Activated B cell treated with CpG ODN at 0.5 μM for 24 hours (primary cell): ENCODE measurements at places on chromosomes 6 and 20. TPM values are rescaled to one million over a fixed set of nuclear protein-coding genes. Genes with fewer than 3 reads are reported as not detected.

DNA sequence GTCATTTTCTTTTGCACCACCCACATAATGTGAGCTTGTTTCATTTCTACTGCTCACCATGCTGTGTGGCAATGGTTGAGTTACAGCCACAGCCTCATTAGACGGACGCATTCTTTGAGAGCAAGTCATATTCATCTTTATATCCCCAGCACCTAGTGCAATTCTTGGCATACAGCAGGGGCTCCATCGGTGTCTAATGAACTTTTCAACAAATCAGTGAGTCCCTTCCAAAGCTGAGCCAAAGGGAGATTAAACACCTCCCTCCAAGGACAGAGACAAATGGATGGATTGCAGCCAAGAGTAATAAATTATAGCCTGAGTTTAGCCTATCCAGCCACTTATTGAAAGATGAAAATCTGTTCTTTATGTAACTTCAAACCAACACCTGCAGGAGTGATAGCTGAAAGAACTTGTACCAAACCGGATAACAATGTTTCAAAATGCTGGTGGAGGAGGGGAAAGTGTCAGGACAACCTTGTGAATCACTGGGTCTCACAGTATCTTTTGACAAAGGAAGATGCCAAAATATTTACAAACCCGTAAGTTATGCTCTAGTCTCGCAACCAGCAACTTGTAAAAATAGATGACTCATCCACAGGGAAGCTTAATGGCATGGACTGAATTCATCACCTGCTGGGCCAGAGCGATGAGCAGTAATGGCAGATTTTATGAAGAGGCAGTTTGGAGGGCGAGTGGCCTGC lies 139.0 kb downstream of the PXDC1 start:
- H3K27ac ChIP-seq, result no peak overlapping the region
- H3K4me1 ChIP-seq, result no peaks in the 10 kb centered on the region
- no peaks in the 10 kb centered on the region for H3K36me3 ChIP-seq
- no peak for DNase-seq

- H3K27me3 ChIP-seq, result no peaks in the 10 kb centered on the region
- H3K4me3 ChIP-seq, result peak overlapping the region; percentile 87
- DNase-seq, result no peak
- peaks cover 8% of the 10 kb centered on the region for H3K36me3 ChIP-seq
- peak overlapping the region; percentile 92 for H3K27ac ChIP-seq
Observed at GRCh38 chr6:156687789-156688619, 89.2 kb upstream of the ARID1B start.

GRCh38 chr6:143784316-143784715 lies 58.8 kb upstream of the LTV1 start:
- no peak overlapping the region for H3K27ac ChIP-seq
- H3K4me3 ChIP-seq, result no peak overlapping the region
- H3K36me3 ChIP-seq, result peaks cover 20% of the 10 kb centered on the region
- no peaks in the 10 kb centered on the region for H3K4me1 ChIP-seq
- H3K27me3 ChIP-seq, result no peaks in the 10 kb centered on the region

- no peak overlapping the region for H3K27ac ChIP-seq
- peaks cover 3% of the 10 kb centered on the region for H3K4me1 ChIP-seq
- no peak overlapping the region for H3K4me3 ChIP-seq
- no peak for DNase-seq
- H3K36me3 ChIP-seq, result no peaks in the 10 kb centered on the region
Observed at GRCh38 chr20:44087051-44087856, 99.7 kb downstream of the JPH2 start.

DNA sequence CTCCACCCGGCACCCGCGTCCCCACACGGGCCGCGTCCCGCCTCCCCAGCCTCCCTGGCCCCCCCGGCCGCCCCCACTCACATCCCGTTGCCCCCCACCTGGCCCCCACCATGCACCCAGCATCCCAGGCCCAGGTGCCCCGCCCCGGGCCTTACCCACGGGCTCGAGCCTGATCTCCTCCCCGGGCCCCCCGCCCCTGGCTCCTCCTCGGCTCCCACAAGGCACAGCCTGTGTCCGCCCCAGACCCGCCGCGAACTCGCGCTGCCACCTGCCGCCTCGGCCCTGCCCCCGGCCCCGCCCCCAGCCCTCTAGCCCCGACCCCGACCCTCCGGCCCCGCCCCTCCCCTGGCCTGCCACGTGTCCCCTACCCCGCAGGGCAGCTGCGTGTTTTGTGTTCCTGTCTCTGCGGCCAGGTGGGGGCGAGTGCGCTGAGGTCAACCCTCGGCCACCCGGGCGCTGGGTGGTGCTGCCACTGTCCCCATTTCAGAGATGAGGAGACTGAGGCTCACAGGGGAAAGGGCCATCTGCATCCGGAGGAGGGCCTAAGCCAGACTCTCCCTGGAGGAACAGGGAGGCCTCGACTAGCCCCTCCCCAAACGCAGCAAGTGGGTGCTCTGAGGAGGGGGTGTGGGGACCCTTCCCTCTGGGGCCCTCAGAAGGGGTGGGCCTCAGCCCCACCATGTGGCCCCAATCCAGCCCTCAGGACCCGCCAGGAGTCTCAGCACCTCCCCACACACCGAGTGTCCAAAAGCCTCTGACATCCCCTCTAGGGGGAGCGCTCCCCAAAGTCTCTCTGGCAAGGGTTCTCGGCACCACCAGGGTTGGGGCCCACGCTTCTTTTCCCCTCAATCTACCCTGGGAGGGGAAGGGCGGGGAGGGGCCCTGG lies 99.8 kb downstream of the TAF4 start:
- no peak overlapping the region for H3K27ac ChIP-seq
- H3K4me1 ChIP-seq, result no peaks in the 10 kb centered on the region
- no peak overlapping the region for H3K4me3 ChIP-seq
- no peak for DNase-seq
- no peaks in the 10 kb centered on the region for H3K36me3 ChIP-seq

- H3K36me3 ChIP-seq, result no peaks in the 10 kb centered on the region
- H3K4me1 ChIP-seq, result no peaks in the 10 kb centered on the region
- no peak overlapping the region for H3K4me3 ChIP-seq
- H3K27me3 ChIP-seq, result no peaks in the 10 kb centered on the region
- no peak for DNase-seq
Observed at GRCh38 chr6:44606504-44606903, 219.0 kb downstream of the CDC5L start.

DNA sequence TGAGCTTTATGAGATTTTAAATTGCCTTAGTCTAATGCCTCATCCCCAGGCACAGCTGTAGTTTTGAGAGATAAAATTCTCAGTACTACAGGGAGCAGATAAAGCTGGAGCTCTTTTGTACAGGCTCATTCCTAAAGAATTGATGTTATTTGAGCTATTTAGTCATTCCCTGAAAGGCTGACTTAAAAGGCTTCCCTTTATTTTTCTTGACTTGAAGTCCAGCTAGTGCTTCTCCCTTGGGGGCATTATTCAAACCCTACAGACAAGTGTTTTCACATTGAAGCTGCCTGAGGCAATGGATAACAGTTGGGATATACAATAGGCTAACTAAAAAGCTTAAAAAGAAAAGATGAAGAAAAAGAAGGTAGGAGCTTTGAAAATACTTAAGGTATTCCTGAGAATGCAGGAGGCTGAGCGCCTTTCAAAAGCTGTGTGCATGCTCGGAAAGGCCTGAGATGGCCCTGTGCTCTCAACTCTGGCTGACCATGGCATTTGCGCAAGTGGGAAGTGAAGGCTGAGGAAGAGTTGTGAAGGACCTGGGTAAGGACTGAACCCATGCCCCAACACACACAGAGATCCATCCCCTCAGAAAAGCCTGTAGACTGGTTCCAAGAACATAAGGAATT lies 315.1 kb downstream of the SMOC2 start:
- H3K27ac ChIP-seq, result no peak overlapping the region
- no peaks in the 10 kb centered on the region for H3K4me1 ChIP-seq
- no peaks in the 10 kb centered on the region for H3K36me3 ChIP-seq

GRCh38 chr20:12949429-12949980 lies 59.3 kb upstream of the SPTLC3 start:
- H3K27ac ChIP-seq, result no peak overlapping the region
- no peaks in the 10 kb centered on the region for H3K27me3 ChIP-seq
- H3K4me1 ChIP-seq, result no peaks in the 10 kb centered on the region
- H3K4me3 ChIP-seq, result no peak overlapping the region

- H3K27ac ChIP-seq, result no peak overlapping the region
- H3K27me3 ChIP-seq, result no peaks in the 10 kb centered on the region
- H3K36me3 ChIP-seq, result no peaks in the 10 kb centered on the region
- no peaks in the 10 kb centered on the region for H3K4me1 ChIP-seq
Observed at GRCh38 chr6:97864826-97865225, 581.8 kb upstream of the MMS22L start.

- no peak for DNase-seq
- no peak overlapping the region for H3K4me3 ChIP-seq
- H3K36me3 ChIP-seq, result peaks cover 99% of the 10 kb centered on the region
- H3K27me3 ChIP-seq, result no peaks in the 10 kb centered on the region
Observed at GRCh38 chr6:15515660-15516375, 147.0 kb downstream of the DTNBP1 start.

DNA sequence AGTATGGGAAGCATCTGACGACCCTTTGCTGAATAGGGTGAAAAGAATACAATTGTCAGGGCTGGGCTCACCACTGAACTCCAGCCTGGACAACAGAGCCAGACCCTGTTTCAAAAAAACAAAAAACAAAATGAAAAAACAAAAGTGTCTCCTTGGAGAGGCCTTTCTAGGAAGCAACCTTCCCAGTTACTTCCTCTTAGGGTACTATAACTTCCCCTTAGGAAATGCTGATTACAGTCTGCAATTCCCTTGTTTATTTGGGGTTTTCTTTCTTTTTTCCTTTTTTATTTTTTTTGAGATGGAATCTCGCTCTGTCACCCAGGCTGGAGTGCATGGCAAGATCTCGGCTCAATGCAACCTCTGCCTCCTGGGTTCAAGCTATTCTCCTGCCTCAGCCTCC lies 20.5 kb upstream of the TTPAL start:
- H3K4me1 ChIP-seq, result no peaks in the 10 kb centered on the region
- peaks cover 3% of the 10 kb centered on the region for H3K27me3 ChIP-seq
- no peaks in the 10 kb centered on the region for H3K36me3 ChIP-seq
- H3K4me3 ChIP-seq, result no peak overlapping the region
- no peak overlapping the region for H3K27ac ChIP-seq

DNA sequence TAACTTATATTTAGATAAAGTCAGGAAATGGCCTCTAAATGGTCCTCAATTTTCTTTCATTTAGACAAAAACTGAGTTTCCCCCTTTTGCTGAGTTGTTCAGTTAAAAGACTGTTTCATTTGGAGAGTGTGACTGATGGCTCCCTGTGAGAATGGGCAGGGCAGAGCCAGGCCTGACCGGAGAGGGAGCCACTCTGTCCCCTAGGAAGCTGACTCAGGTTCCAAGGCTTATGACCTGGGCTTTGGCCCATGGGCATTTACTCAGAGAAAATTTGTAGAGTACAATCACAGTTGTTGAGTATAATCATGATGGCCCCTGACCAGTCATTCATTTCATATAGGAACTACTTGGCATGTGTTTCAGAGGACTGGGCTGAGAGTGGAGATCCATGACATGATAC lies 37.0 kb upstream of the AIG1 start:
- DNase-seq, result no peak
- no peaks in the 10 kb centered on the region for H3K36me3 ChIP-seq
- H3K4me3 ChIP-seq, result no peak overlapping the region
- H3K27ac ChIP-seq, result no peak overlapping the region

DNA sequence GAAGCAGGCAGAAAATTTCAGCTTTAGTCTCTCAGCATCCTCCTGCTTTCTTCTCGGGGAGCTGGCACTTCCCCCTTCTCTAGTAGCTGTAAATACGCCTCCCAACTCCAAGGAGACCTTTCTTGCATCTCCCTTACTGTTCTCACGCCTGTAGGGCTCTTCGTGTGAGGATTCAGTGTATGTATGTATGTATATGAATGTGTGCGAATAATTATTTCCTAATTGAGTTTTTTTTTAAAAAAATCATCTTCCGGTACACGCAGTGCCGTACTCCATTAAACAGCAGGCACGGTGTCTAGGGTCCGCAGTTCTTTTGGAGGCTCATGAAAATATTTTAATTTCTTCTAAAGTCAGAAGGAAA lies 85.4 kb downstream of the HFE start:
- H3K4me3 ChIP-seq, result peak overlapping the region; percentile 96
- peaks cover 51% of the 10 kb centered on the region for H3K4me1 ChIP-seq
- peak overlapping the region; percentile 99 for H3K27ac ChIP-seq
- H3K36me3 ChIP-seq, result peaks cover 9% of the 10 kb centered on the region
- DNase-seq, result no peak
- no peaks in the 10 kb centered on the region for H3K27me3 ChIP-seq

DNA sequence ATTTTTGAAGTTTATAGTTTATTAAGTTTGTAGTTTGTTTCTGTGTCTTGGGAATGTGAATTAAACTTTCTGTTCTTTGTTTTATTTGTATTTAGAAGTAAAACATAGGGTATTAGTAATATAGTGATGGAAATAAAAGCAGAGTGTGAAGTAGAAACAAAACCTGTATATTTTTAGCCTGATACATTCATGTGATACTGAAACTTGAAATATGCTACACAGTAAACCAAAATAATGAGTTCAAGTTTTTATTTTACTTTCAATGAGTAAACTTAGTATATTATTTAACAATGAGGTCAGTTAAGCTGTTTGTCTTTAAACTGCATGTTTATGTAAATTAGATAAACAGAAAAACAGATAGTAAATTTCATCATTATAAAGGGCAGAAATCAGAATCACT lies 1592.6 kb downstream of the GRIK2 start:
- no peaks in the 10 kb centered on the region for H3K36me3 ChIP-seq
- no peak overlapping the region for H3K4me3 ChIP-seq
- no peak for DNase-seq
- H3K27ac ChIP-seq, result no peak overlapping the region
- H3K4me1 ChIP-seq, result no peaks in the 10 kb centered on the region
- no peaks in the 10 kb centered on the region for H3K27me3 ChIP-seq

GRCh38 chr20:51529758-51530157 lies 12.8 kb downstream of the NFATC2 start:
- H3K4me1 ChIP-seq, result peaks cover 92% of the 10 kb centered on the region
- H3K4me3 ChIP-seq, result no peak overlapping the region
- DNase-seq, result no peak
- H3K36me3 ChIP-seq, result peaks cover 18% of the 10 kb centered on the region
- H3K27ac ChIP-seq, result peak overlapping the region; percentile 83

GRCh38 chr20:52785679-52786078 lies 186.5 kb upstream of the TSHZ2 start:
- no peak overlapping the region for H3K27ac ChIP-seq
- no peak overlapping the region for H3K4me3 ChIP-seq
- no peak for DNase-seq

DNA sequence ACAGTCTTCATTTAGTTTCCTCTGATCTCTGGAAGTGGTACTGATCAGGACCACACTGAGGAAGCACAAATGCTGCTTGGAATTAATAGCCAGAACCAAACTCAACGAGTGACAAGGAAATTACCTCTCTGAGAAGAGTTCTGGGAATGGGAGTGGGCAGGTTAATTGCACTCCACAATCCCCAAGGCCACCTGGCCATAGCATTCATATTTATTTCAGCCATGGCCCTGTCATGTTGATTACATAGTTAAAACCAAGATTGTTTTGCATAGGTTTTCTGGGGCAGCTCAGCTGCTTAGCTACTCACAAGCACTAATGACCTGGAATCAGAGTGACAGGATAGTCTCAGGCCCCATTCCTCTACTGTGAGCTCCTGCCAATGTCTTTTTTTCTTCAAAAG lies 230.2 kb upstream of the RIMS1 start:
- no peaks in the 10 kb centered on the region for H3K36me3 ChIP-seq
- no peak overlapping the region for H3K4me3 ChIP-seq
- DNase-seq, result no peak
- H3K4me1 ChIP-seq, result no peaks in the 10 kb centered on the region
- no peak overlapping the region for H3K27ac ChIP-seq
- no peaks in the 10 kb centered on the region for H3K27me3 ChIP-seq

BPIFB3 gene
- not detected in 2 replicates for total RNA-seq

DOP1A gene
- 24.2 and 30.8 TPM in 2 replicates for total RNA-seq

TNF gene
- total RNA-seq, result 135 and 139 TPM in 2 replicates

MOCS1 gene
- 0.20 and 0.34 TPM in 2 replicates for total RNA-seq

BHLHE23 gene
- total RNA-seq, result not detected in 2 replicates

EFCAB8 gene
- total RNA-seq, result 0.71 TPM in 2 replicates

PPARD gene
- total RNA-seq, result 20.2 and 21.4 TPM in 2 replicates

ZNF311 gene
- total RNA-seq, result 0.31 TPM in 1 of 2 replicates, not detected in the other
